ENCODE measurements at places on chromosomes 16 and 17. TPM values are rescaled to one million over a fixed set of nuclear protein-coding genes. Genes with fewer than 3 reads are reported as not detected.

CCDC92B gene
- 0.10 TPM for total RNA-seq

TMEM235 gene
- total RNA-seq, result not detected

CPHXL2 gene
- total RNA-seq, result not detected

CMTM2 gene
- 1.1 TPM for total RNA-seq

GGT6 gene
- total RNA-seq, result not detected

TP53TG3C gene
- not detected for total RNA-seq

SOX9 gene
- not detected for total RNA-seq

C1QL1 gene
- 0.18 TPM for total RNA-seq

DCUN1D3 gene
- 10.9 TPM for total RNA-seq

WIPF2 gene
- 26.4 TPM for total RNA-seq

CLUH gene
- total RNA-seq, result 93.2 TPM

DNA sequence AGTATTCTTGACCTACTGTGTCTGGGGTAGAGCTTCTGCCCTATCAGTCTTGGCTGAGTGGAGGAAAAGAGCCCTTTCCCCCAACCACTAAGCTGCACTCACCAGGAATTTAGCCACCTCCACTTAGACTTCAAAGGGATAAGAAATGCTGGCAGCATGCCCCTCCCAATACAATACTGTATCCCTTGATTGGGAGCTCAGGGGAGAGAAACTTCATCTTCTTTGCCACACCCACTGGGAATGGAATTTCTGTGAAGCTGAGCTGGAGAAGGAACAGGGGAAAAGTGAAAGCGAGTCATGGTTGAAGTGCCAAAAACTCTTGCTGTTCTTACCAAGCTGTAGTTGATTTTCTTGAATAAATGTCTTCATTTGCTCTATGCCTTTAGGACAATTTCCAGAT, 68.8 kb downstream of the CEP112 start:
- no peak for DNase-seq

- DNase-seq, result no peak
Observed at GRCh38 chr17:40532520-40533253, 31.3 kb upstream of the TNS4 start.

DNA sequence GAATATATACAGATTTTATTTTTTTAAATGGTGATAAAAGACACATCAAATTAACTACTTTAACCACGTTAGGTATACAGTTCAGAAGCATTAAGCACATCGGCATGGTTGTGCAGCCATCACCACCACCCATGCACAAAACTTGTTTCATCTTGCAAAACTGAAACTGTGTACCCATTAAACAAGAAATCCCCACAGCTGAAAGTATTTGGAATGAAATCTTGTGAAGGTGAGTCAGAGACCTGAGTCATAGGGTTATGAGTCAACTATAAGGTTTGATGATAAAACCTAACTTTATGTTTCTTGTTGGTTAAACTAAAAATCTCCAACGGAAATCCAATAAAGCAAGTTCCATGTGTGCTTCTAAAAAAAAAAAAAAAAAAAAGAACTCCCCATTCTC, 561.6 kb upstream of the PSMD7 start:
- DNase-seq, result peak; percentile 8

DNA sequence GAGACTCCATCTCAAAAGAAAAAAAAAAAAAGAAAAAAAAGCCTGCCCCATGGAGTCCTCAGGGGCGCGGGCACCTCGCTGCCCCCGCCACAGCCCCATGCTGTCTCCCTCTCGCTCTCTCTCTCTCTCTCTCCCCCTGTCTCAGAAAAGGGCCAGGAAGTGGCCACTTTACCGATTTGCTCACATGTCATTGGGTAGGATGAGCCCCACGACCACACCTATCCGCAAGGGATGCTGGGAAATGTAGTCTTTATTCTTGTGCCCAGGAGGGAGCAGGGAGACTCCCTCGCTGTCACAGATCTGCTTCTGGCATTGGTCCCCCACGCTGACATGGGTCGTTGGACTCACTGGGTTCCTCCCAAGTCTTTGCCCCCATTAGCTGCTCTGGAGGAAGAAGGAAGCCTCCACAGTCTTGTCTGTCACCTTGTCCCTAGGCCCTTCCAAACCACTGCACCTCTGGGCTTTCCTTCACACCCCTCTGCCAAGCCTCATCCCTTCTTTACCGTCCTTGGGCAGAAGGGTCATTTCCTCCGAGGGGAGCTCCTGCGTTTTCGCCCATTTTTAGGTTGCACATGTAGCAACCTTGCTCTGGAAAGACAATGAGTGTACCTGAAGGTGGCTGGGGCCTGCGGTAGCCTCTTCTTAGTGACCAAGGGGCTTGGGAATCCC, 6.9 kb upstream of the GJD3 start:
- DNase-seq, result no peak

DNA sequence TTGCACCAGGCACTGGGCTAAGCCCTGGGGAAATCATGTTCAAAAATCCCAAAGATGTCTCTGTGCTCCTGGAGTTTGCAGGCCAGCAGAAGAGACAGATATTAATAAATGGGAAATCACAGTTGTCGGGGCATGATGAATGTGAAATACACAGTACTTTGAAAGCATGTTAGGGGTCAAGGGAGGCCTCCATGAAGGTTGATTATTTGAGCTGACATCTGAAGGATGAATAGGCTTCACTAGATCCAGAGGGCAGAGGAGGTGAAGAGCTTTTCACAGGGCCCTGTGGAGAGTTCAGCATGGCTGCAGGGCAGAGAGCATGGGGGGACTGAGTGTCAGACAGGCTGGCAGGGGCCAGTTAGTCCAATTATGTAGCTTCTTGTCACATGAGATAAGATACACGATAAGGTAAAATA, 2.6 kb downstream of the ANKRD40CL start:
- DNase-seq, result no peak

DNA sequence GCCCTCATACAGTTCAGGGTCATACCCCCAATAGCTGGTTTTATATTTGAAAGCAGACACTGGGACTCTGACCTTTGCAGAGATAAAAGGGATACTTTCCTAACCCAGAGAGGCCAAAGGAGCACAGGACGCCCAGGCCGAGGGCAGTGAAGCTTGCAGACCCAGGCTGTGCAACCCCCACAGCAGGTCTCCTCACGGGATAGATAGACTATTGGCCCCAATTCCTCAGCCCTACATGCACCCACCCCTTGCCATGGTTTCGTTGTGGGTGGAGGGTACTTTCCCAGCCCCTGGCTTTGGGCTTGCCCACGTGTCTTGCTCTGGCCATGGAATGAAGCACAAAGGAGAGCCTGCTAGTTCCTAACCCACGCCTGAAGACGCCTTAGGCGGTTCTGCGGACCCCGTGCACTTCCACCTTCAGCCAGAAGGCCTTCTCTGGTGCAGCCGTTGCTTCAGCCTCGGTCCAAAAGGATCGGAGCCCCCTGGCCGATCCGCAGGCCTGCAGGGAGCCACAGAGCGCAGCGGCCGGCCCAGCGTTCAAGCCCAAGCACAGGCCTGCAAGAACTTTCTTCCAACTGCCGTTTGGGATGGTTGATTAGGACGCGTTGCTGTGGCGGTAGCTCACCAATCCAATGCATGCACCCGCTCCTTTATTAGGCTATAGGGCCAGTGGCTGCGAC, 9.8 kb upstream of the BRCA1 start:
- DNase-seq, result no peak

DNA sequence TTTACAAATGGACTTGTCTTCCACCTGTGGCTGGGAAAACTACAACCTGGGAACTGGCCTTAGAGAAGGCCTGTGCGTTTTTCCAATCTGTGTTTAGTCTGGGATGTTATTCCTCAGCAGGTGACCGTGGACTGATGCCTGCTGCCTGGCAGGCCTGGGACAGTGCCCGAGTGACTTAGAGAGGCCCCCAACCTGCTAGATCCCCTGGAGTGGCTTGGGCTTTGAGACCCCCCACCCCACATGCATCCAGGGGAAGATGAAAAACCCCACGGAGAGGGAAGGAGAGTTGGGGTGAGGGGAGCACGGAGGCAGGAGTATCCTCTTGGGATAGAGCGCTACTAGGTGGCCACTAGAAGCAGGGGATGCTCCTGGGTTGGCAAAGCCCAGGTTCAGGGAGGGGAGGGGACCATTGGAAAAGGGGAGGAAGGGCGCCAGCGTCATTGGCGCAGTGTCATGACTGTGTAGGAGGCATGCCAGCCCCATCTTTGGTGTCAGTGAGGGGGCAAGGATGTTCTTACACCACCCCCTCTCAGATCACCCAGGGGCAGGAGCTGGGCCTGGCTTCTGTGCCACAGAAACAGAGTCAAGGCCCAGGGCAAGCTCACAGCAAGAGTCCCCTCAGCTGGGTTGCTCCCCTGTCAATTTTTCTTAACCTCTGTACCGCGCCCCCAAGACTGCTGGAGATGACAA, 54.1 kb downstream of the MEAK7 start:
- DNase-seq, result no peak

DNA sequence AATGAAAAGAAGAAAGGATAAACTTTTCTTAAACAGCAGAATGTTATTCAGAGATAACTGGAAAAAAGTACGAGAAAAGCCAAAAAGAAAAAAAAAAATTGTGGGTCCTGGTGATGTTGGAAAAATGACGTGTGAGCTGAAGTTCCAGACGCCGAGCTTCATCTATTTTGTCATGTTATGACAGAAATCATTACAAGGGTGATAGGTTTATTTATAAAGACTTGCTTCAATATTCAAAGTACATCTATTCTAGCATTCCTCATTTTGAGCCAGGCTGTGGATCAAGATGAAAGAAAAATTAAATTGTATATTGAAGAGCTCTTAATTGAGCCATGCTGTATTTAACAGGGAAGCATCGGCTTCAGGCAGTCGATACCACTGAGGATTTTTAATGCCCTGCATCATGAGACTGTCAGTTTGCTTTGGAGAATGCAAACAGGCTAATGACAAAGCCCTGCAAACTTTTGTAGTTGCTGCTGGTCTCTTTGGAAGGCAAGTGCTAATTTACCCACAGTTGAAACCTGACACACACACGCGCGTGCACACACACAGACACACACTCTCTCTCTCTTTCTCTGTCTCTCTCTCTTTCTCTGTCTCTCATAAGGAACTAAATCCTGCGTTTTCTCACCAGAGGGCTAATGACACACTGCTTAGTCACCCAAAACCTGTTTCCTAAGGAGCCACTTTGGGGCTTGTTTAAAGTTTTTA, 110.7 kb downstream of the WWOX start:
- no peak for DNase-seq

DNA sequence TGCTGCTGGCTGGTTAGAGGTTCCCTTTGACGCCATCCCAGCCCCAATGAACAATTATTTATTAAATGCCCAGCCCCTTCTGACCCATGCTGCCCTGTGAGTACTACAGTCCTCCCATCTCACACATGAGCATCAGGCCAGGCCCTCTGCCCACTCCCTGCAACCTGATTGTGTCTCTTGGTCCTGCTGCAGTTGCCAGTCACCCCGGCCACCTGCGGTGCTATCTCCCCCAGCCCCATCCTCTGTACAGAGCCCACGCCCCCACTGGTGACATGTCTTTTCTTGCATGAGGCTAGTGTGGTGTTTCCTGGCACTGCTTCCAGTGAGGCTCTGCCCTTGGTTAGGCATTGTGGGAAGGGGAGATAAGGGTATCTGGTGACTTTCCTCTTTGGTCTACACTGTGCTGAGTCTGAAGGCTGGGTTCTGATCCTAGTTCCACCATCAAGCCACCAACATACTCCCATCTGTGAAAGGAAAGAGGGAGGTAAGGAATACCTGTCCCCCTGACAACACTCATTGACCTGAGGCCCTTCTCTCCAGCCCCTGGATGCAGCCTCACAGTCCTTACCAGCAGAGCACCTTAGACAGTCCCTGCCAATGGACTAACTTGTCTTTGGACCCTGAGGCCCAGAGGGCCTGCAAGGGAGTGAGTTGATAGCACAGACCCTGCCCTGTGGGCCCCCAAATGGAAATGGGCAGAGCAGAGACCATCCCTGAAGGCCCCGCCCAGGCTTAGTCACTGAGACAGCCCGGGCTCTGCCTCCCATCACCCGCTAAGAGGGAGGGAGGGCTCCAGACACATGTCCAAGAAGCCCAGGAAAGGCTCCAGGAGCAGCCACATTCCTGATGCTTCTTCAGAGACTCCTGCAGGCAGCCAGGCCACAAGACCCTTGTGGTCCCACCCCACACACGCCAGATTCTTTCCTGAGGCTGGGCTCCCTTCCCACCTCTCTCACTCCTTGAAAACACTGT, 11.3 kb downstream of the CX3CL1 start:
- no peak for DNase-seq

DNA sequence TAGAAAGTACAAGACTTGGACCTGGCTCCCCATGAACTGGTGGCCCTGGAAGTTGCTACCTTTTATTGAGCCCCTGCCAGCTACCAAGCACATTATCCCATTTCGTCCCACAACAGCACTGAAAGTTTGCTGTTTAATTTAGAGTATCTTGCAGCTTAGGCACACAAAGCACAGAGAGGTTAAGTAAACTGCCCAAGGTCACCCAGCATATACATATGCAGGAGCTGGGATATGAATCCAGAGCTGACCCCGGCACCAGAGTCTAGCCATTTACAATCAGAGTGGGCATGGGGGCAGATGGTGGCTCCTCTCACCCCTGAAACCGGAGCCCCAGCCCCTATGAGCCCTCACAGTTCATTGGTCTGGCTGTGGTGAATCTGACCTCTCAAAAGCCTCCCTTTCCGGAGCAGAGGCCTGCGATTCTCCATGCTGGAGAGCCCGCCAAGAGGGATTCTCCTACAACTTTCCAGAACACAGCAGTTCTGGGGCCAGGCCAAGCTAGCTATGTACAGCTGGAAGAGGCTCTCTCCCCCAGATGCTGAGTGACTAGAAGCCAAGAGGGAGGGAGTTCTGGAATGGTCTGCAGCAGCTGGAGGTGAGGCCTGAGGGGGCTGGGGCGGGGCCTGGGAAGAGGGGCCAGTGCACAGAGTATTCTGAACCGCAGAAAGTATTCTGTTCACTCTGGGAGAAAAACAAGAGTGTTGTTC, 58.3 kb downstream of the SREBF1 start:
- DNase-seq, result no peak

DNA sequence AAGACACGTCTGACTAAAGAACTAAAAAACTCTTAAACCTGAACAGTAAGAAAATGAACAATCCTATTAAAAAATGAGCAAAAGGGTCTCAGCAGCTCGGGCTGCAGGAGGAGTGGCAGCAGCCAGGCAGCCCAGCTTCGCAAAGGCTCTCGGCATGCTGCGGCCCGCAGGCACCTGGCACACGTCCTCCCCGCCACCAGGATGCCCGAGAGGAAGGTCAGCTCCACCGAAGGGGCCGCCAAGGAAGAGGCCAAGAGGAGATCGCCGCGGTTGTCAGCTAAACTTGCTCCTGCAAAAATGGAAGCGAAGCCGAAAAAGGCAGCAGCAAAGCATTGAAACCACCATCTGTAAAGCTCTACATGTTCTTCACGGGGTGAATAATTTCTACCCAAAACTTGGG, 173.5 kb downstream of the BCAS3 start:
- DNase-seq, result no peak

- no peak for DNase-seq
Observed at GRCh38 chr17:47279062-47279801, 25.6 kb downstream of the ITGB3 start.

DNA sequence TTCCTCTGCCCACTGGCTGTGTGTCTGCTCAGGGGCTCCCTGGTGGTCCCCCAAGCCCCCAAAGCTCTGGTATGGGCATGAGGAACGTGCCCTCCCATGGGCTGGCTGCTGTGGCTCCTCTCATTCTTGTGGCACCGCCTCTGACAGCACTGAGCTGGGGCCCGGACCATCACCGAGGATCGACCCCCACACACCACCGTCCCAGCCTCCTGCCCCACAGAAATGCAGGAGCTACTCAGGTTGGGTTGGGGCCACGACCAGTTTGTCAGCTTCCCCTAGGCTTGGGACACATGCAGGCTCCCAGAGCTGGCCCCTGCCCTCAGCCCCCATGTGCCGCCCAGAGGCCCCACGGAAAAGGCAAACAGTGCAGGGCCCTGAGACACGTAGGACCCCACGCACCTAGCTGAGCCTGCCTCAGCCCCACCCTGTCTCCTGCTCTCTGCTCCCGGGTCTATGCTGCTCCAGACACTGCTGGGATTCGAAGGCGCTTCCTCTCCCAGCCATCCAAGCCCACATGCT, 3.3 kb upstream of the CASKIN1 start:
- DNase-seq, result no peak

GRCh38 chr17:32575852-32576251, 89.1 kb downstream of the CDK5R1 start:
- no peak for DNase-seq
